ENCODE measurements at places on chromosomes 12 and 14.

DNA sequence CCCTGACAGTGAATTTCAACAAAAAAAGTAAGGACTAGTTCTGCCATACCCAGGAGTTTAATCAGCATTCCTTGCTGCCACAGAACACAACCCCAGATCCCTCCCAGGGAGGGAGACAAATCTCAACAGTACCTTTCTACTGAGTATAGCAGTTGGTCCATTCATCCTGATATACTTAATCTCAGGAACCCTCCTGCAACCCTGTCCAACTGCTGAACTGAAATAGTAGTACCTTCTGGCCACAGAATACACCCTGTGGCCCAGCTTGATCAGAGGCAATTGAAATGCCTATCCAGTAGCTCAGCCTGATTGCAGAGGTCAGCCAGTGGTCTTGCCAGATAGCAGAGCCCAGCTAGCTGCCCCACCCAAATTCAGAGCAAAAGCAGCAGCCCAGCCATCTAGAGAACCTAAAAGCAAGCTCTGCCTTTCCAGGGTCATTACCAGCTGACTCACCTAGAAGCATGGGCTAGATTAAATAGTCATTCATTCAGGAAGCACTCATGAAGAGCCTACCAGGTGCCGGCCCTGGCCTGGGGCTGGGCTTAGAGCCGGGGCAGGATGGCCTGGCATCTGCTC, 40.0 kb upstream of the RHOJ start:
- no peak for DNase-seq

GRCh38 chr14:35495278-35495677, 38.7 kb upstream of the INSM2 start:
- no peak for DNase-seq

- peak; percentile 50 for DNase-seq
These were observed 162.3 kb downstream of the CALM1 start for GRCh38 chr14:90558983-90559590.

DNA sequence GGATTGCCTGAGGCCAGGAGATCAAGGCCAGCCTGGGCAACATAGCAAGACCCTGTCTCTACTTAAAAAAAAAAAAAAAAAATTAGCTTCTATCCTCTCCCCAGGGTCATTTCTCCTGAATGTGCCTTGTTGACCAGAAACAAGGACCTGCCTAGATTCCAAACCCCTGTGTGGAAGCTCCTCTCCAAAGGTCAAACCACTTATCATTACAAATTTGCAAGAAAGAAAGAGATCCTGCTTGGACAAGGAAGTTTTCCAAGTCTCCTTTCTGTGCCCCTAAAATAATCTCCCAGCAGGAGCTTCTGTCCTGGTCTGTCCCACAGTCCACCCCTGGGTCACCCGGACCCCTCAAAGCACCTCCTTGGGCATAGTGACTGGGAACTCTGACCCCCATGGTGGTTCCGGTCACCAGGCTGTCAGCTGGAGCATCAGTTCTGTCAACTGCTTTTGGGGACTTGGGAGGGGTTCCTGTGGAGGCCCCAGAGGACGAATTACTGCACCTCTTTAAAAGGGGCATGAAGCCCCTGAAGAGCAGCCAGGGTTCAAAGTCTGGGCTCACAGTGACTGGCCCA, 38.4 kb downstream of the ACTN1 start:
- no peak for DNase-seq

- no peak for DNase-seq
These were observed 46.4 kb upstream of the SYT10 start for GRCh38 chr12:33486058-33486457.
